ENCODE measurements at places on chromosomes 2 and 18. TPM values are rescaled to one million over a fixed set of nuclear protein-coding genes. Genes with fewer than 3 reads are reported as not detected.

DNA sequence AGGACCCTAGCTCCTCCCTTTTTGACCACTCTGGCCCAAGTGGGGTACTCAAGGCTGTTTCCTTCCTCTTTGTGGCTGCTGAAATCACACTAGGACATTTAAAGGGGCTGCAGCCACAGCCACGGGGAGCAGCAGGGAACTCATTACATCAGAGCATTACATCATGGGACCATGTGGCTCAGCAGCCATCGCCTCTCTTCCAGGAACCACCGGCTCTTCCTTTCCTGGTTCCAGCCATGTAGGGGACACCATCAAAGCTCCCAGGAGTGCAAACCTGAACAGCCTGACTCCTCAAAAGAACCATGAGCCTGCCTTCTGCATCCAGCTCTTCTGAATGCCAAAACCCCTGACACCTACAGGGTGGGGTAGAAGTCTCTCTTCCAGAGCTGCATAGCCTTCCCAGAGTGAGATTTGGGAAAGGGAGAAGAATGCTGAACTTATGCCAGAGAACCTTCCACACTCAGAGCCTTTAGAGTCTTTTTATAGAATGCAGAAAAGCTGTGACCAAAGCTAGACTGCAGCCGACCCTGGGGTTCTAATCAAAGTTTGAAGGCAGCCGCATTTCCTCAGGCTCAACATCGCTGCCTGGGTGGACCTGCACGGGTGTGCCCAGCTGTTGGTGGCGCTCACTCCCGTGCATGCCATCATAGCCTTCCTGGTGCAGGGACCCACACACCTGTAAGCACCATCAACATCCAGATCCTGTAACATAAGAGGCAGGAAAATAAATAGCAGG, 121.7 kb downstream of the KLHL29 start:
- no peak for DNase-seq

GRCh38 chr2:41940745-41941063, 107.1 kb upstream of the PKDCC start:
- no peak for DNase-seq

The KANSL3 gene
- 31.9 TPM for total RNA-seq

DNA sequence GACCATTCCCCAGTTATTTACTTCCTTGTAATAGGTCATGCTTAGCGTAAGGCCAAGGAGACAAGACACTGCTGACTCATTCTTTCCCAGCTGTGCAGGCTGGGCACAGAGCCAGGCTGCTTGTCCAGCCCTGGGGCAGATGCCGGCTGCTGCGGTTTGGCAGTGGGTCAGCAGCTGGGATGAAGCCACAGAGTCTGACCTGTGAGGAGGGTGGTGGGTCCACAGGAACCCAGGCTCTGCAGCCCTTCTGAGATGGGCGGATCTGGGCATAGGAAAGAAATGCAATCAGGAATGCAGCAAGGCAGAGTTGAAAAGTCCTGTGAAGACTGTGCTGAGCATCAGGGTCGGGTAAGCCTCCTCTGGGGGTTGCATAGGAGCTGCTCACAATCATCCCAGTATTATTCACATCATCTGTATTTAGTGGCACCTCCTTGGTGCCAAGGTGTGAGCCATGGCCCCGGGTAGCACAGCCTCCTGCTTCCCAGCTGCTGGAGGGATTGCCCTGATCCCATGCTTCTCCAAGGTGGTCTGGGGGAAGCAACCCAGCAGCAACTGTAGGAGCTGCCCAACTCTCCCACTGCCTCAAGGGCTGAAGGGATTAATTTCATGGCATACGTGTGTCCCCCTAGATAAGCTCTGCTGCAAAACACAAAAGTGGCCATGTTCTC, 139.0 kb downstream of the DDX1 start:
- peak; percentile 98 for DNase-seq

- DNase-seq: no peak
Observed at GRCh38 chr2:238015705-238016104, 45.1 kb upstream of the SCLY start.

Measured in Right ventricle myocardium inferior (tissue), 1 donor.